ENCODE measurements at places on chromosomes 2 and 18. TPM values are rescaled to one million over a fixed set of nuclear protein-coding genes. Genes with fewer than 3 reads are reported as not detected.

Gene NPPC
- total RNA-seq = not detected

GRCh38 chr2:192005211-192005610, 158.3 kb upstream of the CAVIN2 start:
- no peak for DNase-seq

GRCh38 chr18:59909289-59910036, 9.7 kb downstream of the PMAIP1 start:
- DNase-seq = no peak

DNA sequence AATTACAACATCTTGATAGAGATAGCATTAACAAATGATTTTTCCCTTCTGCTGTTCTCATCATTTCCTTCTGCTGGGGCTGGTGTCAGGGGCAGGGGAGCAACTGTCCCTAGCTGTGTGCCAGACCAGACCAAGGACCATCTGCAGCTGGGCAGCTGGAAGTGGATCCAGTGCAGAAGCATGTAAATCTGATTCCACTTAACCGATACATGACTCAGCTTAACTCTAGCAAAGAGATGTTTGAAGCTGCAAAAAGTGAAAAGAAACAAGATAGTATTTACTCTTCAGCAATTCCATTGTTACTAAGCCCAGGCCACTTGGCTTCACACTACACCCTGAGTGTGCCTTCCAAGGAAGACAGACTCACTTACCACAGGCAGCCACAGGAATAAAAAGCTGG, 151.1 kb downstream of the GALNT1 start:
- no peak for DNase-seq

GRCh38 chr2:222561817-222562645, 93.9 kb downstream of the FARSB start:
- no peak for DNase-seq

GRCh38 chr18:60331890-60332289, 40.7 kb downstream of the MC4R start:
- no peak for DNase-seq

DNA sequence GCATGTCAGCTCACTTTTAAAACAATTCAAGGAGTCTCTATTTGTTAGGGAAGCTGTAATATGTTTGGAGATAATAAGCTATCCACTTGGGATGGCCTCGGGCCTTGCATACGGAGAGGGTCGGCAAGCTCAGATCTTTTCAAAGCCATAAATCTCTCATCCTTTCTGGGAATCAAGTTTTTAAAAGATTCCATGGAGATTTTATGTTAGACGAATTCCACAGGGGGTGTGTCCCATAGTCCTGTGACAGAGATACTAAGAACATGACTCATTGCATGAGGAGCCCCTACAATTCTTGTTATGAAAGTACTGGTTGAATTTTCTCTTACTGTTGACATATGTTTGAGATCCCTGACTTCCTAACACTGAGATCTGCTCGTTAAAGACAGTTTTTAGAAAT, 108.7 kb downstream of the FEZ2 start:
- no peak for DNase-seq

DNA sequence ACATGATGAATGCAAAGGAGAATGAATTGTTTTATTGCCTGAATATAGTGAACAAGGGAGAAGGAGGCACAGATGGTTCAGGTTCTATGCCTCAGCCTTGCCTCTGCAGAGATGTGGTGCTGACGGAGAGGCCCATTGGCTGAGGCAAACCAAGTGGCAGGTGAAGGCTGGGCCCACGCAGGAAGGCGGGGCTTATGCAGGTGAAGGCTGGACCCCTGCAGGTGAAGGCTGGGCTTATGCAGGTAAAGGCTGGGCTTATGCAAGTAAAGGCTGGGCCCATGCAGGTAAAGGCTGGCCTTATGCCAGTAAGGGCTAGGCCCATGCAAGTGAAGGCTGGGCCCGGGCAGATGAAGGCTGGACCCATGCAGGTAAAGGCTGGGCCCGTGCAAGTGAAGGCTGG, 414.7 kb downstream of the LRATD1 start:
- no peak for DNase-seq

Gene BCL11A
- 67.1 TPM for total RNA-seq

- no peak for DNase-seq
Measured at GRCh38 chr18:58325494-58325893, 281.5 kb downstream of the NEDD4L start.

GRCh38 chr2:146730882-146731281, 1113.9 kb upstream of the ACVR2A start:
- DNase-seq = no peak

DNA sequence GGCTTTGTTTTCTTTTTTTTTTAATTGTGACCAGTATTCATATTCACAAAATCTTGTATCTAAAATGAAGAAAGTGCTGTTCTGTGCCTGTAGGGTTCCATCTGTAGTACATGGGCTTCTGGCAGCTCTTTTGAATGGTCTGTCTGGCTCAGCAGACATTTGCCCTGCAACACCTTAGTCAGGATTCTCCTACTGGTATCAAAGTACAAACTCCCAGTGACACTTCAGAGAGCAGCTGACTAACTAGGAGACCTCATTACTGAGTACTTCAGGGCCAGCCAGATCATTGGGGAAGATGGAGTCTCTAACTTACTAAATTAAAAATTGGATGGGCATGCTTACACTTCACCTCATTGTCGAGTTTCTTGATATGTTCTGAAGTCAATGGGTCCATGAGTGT, 39.7 kb downstream of the GRHL1 start:
- DNase-seq = no peak
